ENCODE measurements at places on chromosomes 5 and 9. TPM values are rescaled to one million over a fixed set of nuclear protein-coding genes. Genes with fewer than 3 reads are reported as not detected.

DNA sequence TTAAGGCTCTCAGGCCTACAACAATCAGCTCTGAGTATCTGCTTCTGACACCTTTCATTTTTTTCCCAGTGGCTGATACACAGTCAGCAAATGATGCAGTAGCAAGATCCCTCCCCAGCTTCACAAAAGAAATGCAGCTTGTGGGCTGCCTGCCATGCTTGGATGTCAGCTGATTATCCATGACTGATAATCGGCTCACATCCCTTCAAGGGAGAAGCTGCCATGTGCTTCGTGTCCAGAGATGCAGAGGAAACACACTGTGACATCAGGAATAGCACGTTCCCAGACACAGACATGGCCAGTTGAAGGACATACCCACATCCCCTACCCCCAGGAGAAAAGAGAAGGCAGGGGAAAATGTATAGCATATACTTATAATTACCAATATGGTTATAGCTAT, 27.9 kb downstream of the TMEM215 start:
- H3K4me1 ChIP-seq, result no peaks in the 10 kb centered on the region
- no peaks in the 10 kb centered on the region for H3K27me3 ChIP-seq
- no peak overlapping the region for H3K27ac ChIP-seq
- no peak overlapping the region for H3K4me3 ChIP-seq
- H3K36me3 ChIP-seq, result no peaks in the 10 kb centered on the region
- no peak for DNase-seq

GRCh38 chr5:163943546-163943945, 438.1 kb downstream of the MAT2B start:
- no peaks in the 10 kb centered on the region for H3K36me3 ChIP-seq
- no peak overlapping the region for H3K27ac ChIP-seq
- H3K4me1 ChIP-seq, result no peaks in the 10 kb centered on the region
- no peak overlapping the region for H3K4me3 ChIP-seq

Gene TMC1
- 2.6 TPM for total RNA-seq

DNA sequence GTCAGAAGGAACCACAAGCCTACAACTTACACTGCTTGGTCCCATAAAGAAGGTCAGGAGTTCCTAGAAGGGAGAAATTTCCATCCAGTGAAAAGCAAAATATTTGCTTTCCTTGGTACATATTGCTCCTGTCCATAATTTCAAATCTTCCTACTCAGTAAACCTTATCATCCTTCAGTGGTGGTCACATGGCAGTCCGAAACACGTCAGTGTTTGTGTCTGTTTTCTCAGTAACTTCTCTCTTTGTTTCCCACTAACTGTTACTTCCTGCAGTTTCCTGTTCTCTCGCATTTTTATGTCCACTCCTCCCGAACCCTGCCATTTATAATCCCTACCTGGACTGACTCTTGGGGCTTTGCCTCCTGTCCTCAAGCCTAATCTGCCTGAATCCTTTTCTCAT, 129.1 kb downstream of the FANCC start:
- H3K27me3 ChIP-seq, result no peaks in the 10 kb centered on the region
- H3K27ac ChIP-seq, result no peak overlapping the region
- no peak for DNase-seq
- H3K4me1 ChIP-seq, result no peaks in the 10 kb centered on the region

GRCh38 chr9:71820403-71820921, 52.1 kb upstream of the CEMIP2 start:
- no peak overlapping the region for H3K27ac ChIP-seq
- H3K4me3 ChIP-seq, result no peak overlapping the region
- no peaks in the 10 kb centered on the region for H3K36me3 ChIP-seq
- DNase-seq, result no peak
- H3K27me3 ChIP-seq, result no peaks in the 10 kb centered on the region

- peaks cover 13% of the 10 kb centered on the region for H3K4me1 ChIP-seq
- no peaks in the 10 kb centered on the region for H3K36me3 ChIP-seq
- no peak for DNase-seq
- no peaks in the 10 kb centered on the region for H3K27me3 ChIP-seq
Observed at GRCh38 chr5:178423901-178424809, 166.0 kb downstream of the COL23A1 start.

GRCh38 chr5:112210430-112211005, 208.6 kb downstream of the EPB41L4A start:
- H3K4me3 ChIP-seq, result no peak overlapping the region
- H3K27ac ChIP-seq, result no peak overlapping the region
- DNase-seq, result peak; percentile 50
- no peaks in the 10 kb centered on the region for H3K4me1 ChIP-seq
- no peaks in the 10 kb centered on the region for H3K27me3 ChIP-seq

DNA sequence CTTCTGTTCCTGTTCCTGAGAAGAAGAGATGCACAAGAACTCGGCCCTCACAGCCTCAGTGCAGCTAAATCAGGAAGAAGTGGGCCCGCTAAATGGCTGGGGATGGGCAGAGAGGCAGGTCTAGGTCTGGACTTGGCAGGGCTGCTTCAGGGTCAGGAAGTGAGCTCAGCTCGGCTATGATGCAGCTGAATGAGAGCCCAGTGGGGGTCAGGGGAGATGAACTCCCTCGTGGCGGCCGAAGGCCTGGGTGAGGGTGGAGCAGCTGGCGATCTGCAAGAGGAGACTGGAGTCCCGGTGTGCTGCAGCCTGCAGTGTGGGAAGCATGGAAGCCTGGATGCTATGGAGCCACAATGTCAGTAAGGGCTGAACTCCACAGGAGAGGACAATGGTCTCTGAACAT, 466.2 kb downstream of the SPOCK1 start:
- DNase-seq, result no peak
- H3K27ac ChIP-seq, result no peak overlapping the region
- H3K4me1 ChIP-seq, result no peaks in the 10 kb centered on the region
- H3K36me3 ChIP-seq, result no peaks in the 10 kb centered on the region
- H3K27me3 ChIP-seq, result no peaks in the 10 kb centered on the region

DNA sequence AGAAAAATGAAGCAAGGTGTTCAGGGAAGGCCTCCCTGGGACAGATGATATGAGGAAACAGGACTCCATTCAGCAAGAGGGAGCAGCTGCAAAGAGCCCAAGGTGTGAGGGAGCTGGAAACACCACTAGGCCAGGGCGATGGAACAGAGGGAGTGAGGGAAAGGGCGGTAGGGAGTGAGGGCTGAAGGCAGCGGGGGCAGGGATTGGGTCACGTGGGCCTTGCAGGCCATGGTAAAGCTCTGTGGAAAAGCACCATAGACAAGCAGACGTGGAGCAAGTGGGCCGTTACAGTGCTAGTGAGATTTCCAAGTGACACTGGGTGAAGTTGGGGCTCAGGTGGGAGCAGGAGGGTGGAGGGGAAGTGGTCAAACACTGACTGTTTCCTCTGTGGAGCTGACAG, 10.8 kb upstream of the PRRC1 start:
- H3K36me3 ChIP-seq, result no peaks in the 10 kb centered on the region
- no peak for DNase-seq
- H3K27ac ChIP-seq, result no peak overlapping the region
- H3K27me3 ChIP-seq, result no peaks in the 10 kb centered on the region

DNA sequence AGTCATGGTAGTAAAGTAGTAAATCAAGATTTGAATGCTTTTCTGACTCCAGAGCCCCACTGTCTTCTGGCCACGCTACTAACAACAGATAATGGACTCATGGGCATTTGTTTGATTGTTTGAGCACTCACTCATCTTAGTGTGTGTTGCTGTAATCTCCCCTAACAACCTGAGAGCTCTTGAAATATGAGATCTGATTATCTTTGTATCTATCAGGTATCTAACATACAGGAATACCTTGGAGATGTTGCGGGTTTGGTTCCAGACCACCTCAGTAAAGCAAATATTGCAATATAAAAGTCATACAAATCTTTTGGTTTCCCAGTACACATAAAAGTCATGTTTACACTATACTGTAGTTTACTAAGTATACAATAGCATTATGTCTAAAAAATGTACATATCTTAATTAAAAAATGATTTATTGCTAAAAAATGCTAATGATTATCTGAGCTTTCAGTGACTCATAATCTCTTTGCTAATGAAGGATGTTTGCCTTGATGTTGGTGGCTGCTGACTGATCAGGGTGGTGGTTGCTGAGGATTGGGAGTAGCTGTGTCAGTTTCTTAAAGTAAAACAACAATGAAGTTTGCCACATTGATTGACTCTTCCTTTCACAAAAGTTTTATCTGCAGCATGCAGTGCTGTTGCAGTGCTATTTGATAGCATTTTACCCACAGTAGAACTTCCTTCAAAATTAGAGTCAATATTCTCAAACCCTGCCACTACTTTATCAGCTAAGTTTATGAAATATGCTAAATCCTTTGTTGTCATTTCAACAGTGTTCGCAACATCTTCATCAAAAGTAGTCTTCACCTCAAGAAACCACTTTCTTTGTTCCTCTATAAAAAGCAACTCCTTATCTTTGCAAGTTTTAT, 92.2 kb downstream of the ZNF462 start:
- peak overlapping the region; percentile 69 for H3K27ac ChIP-seq
- H3K4me3 ChIP-seq, result no peak overlapping the region
- H3K27me3 ChIP-seq, result no peaks in the 10 kb centered on the region
- peaks cover 55% of the 10 kb centered on the region for H3K4me1 ChIP-seq
- H3K36me3 ChIP-seq, result no peaks in the 10 kb centered on the region

Gene SLC24A2
- 0.12 TPM for total RNA-seq

Gene BASP1
- total RNA-seq, result 1.9 TPM

Gene MARCHF11
- not detected for total RNA-seq

- no peaks in the 10 kb centered on the region for H3K4me1 ChIP-seq
- no peaks in the 10 kb centered on the region for H3K36me3 ChIP-seq
- no peak for DNase-seq
- no peaks in the 10 kb centered on the region for H3K27me3 ChIP-seq
Observed at GRCh38 chr5:58383448-58383847, 76.4 kb downstream of the PLK2 start.

- H3K27ac ChIP-seq, result no peak overlapping the region
- no peaks in the 10 kb centered on the region for H3K36me3 ChIP-seq
- no peaks in the 10 kb centered on the region for H3K27me3 ChIP-seq
- H3K4me3 ChIP-seq, result no peak overlapping the region
Observed at GRCh38 chr9:38651400-38652042, 31.1 kb upstream of the ANKRD18A start.

Gene PFN3
- total RNA-seq, result not detected

Gene CSF1R
- 6.5 TPM for total RNA-seq

Gene SPATA31E1
- not detected for total RNA-seq

GRCh38 chr9:91038483-91039124, 237.0 kb downstream of the SYK start:
- no peak overlapping the region for H3K4me3 ChIP-seq
- H3K27me3 ChIP-seq, result no peaks in the 10 kb centered on the region
- peaks cover 4% of the 10 kb centered on the region for H3K4me1 ChIP-seq
- H3K36me3 ChIP-seq, result no peaks in the 10 kb centered on the region

GRCh38 chr5:13215370-13215769, 729.1 kb downstream of the DNAH5 start:
- H3K4me1 ChIP-seq, result no peaks in the 10 kb centered on the region
- H3K27ac ChIP-seq, result no peak overlapping the region
- no peak overlapping the region for H3K4me3 ChIP-seq
- H3K36me3 ChIP-seq, result no peaks in the 10 kb centered on the region
- no peak for DNase-seq

- no peak overlapping the region for H3K4me3 ChIP-seq
- H3K27me3 ChIP-seq, result no peaks in the 10 kb centered on the region
- H3K27ac ChIP-seq, result no peak overlapping the region
- DNase-seq, result no peak
- H3K4me1 ChIP-seq, result peaks cover 9% of the 10 kb centered on the region
Observed at GRCh38 chr9:69604568-69605219, 67.5 kb downstream of the APBA1 start.

Measured in psoas muscle (tissue), 8 donors.